ENCODE measurements at places on chromosomes 2 and 18. TPM values are rescaled to one million over a fixed set of nuclear protein-coding genes. Genes with fewer than 3 reads are reported as not detected.

Gene VIL1
- total RNA-seq: not detected

Gene SETBP1
- total RNA-seq: 7.8 TPM

Gene SRD5A2
- not detected for total RNA-seq

DNA sequence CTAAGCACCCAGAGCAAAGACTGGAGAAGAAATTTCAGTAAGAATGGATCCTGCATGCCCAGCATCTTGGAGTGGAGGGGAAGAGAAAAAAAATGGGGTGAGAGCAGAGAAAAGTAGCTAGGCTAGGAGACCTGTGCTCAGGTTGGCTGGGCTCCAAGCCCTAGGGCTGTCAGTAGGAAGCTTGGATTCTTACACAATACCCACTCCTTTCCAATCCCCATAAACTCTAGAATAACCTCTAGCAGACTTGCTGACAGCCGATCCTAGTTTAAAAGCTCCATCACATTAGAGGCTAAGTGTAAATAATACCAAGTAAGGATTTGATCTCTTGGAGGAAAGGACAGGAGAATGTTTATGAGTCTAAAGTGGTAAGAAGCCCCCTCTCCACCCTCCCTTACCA, 46.2 kb upstream of the NABP1 start:
- no peak for DNase-seq

GRCh38 chr18:23977103-23977502, 37.5 kb upstream of the TTC39C start:
- no peak for DNase-seq

- DNase-seq: no peak
These were observed 595.5 kb downstream of the FBXO15 start for GRCh38 chr18:73552171-73552570.

- DNase-seq: no peak
These were observed 50.1 kb upstream of the MAPRE2 start for GRCh38 chr18:34991152-34991551.

- DNase-seq: no peak
These were observed 118.5 kb downstream of the GALNT3 start for GRCh38 chr2:165675551-165675968.
